Right hindlimb (tissue), 1 donor: ENCODE measurements at places on chromosomes 11 and 22.

GRCh38 chr11:78564490-78565467 lies 9.9 kb downstream of the NARS2 start:
- no peak for DNase-seq

DNA sequence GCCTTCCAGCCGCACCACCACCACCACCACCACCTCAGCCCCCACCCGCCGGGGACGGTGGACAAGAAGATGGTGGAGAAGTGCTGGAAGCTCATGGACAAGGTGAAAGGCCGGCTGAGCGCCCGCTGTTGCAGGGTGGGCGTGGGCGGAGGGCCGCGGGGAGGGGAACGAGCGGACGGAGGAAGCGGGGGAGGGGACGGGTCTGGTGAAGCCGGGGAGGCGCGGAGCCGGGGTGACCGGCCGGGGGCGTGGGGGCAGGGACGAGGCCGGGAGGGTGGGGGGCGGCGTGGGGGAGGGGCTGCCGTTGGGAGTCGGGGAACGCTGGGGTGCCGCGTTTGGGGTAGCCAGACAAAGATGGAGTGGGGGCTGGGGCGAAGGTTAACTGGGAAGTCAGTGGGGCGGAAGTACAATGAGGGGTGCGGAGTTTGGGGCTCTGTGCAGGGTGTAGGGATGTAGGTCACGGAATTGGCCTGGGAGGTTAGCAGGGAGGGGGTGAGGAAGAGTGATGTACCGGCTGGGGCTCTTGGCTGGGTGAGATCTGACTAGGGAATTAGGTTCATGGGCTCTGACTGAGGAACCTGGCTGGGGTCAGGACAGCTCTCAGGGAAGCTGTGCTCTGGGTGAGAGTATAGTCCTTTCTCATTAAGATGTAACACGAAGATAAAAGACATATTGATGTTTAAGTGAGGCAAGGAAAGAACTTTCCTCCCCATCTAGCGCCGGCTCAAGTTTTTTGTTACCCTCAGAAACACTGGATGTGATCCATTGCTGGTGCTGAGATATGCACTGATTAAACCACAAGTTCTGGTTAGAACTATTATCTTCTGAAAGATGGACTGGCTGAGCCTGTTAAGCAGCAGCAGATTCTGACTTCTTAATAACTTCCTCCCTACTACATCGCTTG lies 624 bp downstream of the CBL start:
- peak; percentile 79 for DNase-seq

- peak; percentile 42 for DNase-seq
Measured at GRCh38 chr11:17722000-17722643, 2.8 kb downstream of the MYOD1 start.

GRCh38 chr11:74208507-74208906 lies 37.4 kb downstream of the PPME1 start:
- no peak for DNase-seq

- no peak for DNase-seq
Measured at GRCh38 chr22:22520667-22521602, 865 bp upstream of the ZNF280A start.

- DNase-seq = no peak
Measured at GRCh38 chr11:119107538-119108145, 498 bp downstream of the C2CD2L start.

GRCh38 chr22:50118129-50118528 lies 28.3 kb downstream of the MOV10L1 start:
- DNase-seq = no peak

DNA sequence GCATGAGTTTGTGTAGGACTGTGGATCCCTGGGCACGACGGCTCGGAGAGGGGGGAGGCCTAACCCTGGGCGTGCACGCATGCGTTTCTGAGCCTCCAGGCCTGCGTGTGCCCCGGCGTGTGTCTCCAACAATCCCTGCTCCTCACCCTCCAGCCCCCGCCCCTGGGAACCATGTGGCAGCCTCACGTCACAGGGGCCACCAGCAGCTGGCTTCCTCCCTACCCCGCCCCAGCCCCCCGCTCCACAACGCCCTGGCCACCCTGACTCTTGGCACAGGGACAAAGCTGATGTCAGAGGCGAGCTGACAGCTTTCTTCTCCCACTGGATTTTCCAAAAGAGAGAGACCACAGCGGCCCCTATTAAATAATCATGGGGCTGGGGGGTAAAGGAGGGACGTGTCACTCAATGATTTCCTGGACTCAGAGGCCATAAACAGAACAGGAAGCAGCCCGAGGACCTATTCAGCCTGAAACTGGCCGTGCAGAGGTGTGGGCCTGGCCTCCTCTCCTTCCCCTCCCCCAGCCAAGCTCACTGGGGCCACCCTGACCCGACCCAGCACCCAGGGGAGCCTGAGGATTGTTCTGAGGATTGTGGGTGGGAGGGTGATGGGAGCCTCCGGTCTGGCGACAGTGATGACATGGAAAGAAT lies 6.8 kb upstream of the LIF start:
- peak; percentile 85 for DNase-seq

DNA sequence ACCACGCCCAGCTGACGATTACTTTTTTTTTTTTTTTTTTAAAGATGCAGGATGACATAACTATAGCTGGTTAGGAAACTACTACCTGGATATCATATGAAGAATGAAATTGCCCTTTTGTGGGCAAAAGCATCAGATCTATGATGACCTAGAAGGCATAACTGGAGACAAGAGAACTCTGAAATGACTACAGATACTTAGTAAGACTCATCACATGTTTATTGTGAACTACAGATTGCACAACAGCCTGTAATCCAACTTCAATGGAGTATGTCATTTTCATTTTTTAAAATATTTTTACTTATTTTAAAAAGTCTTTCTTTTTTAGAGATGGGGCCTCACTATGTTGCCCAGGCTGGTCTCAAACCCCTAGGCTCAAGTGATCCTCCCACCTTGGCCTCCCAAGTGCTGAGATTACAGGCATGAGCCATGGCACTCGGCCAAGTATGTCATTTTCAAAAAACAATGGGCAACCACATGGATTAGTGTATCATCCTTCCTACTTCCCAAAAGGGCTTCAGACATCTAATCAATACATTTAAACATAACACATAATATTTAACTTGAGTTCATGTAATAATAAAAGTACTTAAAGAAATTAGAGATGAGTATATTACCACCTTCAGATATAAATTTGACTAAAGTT lies 3.3 kb downstream of the MTMR2 start:
- DNase-seq = no peak

- DNase-seq = no peak
Measured at GRCh38 chr11:119110439-119110838, 3.3 kb downstream of the C2CD2L start.

DNA sequence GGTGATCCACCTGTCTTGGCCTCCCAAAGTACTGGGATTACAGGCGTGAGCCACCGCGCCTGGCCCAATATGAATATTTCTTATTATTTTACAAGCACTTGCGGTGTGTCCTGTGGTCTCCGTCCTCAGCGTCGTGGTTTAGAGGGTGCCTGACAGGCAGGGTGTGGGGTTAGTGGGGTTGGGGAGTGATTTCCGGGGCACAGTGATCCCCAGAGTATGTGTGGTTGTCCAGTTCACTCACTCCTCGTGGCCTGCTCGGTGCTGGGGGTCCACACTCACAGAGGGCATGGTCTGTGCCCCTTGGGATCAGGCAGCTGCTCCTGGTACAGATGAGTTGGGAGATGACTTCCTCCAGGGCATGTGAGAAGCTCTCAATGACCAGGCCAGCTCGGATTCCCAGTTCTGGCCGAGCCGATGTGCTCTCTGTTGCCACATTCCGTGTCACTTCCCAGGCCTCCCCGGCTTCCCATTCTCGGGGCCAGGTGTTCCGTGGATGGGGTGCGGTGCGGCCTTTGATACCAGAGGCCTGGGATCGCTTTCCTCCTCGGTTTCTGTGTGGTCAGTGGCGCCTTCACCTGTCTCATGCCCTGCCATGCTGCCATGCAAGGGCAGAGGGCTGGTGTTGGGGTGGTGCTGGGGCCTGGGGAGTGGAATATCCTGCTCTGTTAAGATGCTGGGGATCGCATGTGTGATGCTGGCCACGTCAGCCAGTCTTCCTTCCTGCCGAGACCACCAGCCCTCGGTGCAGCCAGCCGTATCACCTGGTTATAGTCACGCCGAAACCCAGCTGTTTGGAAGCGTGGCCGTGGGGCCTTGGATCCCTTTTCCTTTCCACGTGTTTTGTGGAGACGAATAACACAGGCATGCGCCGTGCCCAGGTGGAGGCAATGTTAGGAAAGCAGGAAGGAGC lies 39.6 kb downstream of the PARVB start:
- DNase-seq = no peak

- no peak for DNase-seq
Measured at GRCh38 chr11:3145206-3145520, 19.9 kb downstream of the OSBPL5 start.

DNA sequence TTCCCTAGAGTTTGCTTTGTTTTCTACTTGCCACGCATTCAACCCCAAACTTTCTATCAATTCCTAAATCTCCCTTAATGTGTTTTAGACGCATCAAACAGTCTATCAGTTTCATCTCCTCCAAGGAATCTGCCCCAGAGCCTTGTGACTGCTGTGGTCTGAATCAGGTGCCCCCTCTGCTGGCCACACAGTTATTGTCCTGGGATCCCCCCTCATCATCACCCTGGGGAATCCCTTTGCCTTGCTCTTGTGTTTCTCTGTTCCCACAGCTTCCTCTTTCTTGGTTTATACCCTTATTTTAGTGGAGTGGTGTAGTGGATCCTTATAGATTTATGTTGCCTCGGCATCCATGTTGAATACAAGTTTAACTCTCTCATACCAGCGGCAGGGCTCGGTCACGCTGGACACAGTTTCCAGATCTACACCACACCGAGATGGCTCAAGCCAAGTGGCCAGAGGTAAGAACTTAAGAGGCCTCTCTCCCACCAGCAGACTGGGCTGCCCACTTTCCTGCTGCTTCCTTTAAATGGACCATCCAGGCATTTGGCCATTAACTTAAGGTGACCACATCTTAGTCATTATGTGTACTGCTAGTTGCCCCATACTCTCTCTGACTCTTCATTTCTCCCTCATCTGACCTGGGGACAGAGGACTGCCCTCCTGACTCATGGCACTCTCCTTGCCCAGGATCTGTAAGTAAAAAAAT lies 8.2 kb downstream of the UPB1 start:
- DNase-seq = no peak

DNA sequence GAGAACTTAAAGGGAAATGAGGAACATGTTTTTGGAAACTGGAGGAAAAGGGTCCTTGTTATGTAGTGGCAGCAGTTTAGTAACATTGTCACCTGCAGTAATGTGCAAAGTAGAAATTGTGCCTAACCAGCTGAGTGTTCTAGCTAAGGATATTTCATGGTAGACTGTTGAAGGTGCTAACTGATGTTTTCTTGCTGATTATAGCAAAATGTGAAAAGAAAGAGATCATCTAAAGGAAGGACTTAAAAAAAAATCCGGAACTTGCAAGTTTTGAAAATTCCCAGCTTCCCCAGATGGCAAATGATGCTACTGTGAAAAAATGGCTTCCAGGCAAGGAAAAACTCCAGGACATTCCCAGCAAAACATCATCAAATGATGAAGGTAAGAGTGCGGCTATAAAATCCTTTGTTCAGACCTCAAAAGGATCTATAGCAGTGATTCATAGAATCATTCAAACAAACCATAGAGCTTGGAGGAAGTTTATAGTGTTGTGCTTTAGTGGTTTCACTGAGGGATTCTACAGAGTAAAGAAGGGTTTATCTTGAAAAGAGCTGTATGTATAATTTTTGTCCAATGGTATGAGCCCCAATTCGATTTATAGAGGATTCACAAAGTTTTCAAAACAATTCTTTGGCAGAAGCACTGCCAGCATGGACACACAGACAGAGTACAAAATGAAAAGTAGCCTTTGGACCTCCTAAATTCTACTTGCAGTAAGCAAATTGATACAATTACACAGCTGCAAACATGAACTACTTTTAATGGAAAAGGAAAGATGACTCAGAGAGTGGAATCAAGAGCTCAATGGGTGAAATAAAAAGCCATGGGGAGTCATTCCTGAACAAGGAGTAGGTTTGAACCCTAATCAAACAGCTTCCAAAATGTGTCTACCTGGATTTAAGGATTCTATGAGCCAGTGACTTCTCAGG lies 4.3 kb upstream of the TRIM44 start:
- no peak for DNase-seq

- DNase-seq = no peak
Measured at GRCh38 chr11:23577296-23577695, 717.0 kb upstream of the CCDC179 start.
